ENCODE measurements at places on chromosomes 5 and 9.

DNA sequence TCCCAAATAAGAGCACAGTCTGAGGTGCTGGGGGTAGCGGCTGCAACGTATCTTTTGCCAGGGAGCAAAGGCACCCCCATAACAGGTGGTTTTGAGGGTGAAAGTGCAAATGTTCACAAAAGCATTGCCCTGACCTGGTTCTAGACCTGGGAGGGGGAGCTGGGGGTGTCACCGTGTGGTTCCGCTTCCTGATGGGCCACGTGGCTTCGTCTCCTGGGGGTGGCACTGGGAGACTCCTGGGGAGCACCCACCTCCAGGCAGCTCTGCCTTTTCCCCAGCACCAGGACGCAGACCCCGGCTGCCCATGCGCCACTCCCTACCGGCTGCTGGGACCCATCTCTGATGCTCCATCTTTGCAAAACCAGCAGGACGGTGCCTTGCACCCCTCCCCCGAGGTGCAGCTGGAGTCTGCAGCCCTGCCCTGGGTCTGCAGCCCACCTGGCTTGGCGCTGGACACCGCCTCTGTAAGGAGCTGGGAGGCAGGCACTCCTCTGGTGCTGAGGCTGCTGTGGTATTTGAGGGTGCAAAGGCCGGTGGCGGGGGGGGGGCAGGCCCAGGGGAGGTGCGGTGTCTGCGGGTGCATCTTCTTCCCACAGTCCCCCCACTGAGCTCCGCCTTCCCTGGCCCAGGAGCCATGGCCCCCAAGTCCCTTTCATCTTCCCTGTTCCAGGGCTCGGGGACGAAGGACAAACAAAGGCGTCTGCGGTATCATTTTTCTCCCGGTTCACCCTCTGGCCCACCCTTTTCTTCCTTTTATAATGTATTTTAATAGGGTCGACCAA lies 29.8 kb upstream of the RXRA start:
- DNase-seq = no peak

GRCh38 chr5:67085616-67086015 lies 111.0 kb downstream of the CD180 start:
- no peak for DNase-seq

DNA sequence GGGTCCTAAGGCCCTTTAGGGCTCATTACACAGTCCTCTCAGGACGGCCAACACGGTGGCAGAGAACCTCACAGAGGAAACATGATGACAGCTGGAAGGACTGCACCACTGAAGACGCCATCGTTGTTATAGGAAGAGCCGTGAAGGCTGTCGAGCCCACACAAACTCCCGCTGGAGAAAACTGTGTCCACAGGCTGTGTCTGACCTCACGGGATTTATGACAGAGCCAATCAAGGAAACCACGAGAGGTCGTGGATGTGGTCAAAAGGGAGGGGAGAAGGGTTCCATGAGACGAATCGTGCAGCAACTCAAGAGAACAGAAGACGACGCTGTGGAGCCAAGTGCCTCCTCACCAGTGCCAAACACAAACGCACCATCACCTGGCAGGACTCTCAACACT lies 12.2 kb downstream of the QSOX2 start:
- no peak for DNase-seq

- no peak for DNase-seq
Observed at GRCh38 chr9:107620236-107620635, 130.7 kb upstream of the KLF4 start.

GRCh38 chr5:77337686-77338085 lies 127.2 kb downstream of the PDE8B start:
- no peak for DNase-seq

GRCh38 chr9:27581826-27582225 lies 8.5 kb upstream of the C9orf72 start:
- DNase-seq = no peak

GRCh38 chr5:126965061-126965475 lies 65.3 kb downstream of the MARCHF3 start:
- DNase-seq = no peak

DNA sequence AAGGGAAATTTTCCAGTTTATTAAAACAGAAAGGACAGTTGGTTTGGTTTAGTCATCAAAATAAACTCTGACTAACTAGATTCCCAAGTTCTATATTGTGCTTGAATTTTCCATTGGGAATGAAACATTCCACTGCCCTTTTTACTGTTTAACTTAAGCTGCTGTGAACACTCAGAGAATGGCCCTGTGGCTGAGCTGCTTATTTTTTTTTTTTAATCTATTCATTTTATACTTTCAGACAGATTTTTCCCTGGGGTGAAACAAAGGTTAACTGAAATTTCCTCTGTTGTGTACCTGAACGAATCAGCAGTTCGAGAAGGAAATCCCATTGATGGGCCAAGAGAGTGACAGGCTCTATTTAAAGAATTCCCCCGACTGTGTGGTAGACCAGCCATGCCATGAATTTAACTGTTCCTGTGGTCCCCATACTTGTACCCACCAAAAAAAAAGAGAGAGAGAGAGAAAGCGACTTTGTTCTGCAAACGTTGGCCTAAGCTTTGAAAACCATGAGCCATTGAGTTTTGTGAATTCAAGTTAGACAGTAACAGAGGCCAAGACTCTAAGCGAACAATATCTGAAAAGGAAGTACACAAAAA lies 138.7 kb upstream of the GRHPR start:
- DNase-seq = no peak

DNA sequence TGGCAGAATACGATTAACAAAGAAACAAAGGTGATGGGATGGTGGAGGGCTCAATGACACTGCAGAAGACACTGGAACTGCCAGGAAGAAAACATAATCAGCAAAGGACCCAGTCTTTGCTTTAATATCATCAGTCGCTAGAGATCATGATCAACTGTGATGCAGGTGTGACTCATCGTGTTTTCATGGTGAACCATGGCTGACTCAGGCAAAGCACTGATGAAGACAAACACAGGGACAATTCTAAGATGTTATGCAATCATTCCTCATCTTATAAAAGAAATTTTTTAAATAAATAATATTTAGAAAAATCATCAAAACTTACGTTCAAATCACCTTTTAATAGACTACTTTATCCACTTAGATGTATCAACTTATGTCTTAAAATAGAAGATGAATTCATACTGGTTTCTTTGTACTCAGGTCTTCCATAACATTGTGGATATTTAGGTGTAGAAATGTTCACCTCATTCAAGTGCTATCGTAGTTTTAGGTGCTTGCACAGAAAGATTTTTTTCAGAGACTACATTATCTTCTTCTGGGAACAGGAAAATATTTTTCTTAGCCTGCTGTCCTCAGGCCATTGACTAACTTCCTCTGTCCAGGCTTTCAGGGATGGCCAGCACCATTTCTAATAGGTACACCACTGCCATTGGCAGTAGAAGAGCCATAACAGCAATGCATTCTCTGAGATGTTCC lies 673.4 kb upstream of the MEF2C start:
- DNase-seq = no peak

DNA sequence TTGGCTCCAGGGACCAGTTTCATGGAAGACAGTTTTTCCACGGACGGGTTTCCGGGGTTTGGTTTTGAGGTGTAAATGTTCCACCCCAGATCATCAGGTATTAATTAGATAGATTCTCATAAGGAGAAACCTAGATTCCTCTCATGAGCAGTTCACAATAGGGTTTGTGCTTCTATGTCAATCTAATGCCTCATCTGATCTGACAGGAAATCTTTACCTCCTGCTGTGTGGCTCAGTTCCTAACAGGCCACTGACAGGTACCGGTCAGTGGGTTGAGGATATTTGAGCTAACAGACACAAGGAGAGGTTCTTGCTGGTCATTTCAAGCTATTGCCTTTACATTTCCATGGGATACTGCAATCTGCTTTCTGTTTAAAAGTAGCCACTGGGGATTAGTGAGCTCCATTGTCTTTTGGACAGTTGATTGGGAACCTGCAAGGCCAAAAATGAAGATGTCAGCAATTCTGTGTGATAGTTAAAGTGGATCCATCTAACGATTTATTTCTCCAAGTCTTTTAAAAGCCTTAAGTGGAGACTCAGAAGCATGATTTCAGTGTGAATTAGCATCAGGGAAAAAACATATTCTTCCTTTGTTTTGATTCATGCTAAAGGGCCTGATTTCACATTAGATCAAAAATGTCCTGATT lies 38.6 kb downstream of the MRPS30 start:
- no peak for DNase-seq

DNA sequence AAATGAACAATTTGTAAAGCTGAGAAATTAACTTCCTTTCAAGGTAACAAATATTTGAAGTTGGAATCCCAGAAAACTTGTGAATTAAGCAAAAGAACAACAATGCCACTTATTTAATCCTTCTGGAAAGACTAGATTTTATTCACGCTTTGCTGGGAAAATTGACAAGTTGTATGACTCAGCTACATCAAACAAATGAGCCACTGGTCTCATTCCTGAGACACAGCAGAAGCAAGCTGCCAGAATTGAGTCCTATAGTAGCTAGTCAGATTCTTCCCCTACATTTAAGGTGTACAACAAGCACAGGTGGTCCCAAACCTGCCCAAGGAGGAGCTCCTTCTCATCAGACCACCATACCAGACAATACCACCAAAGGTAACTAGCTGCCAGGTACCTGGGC lies 280.7 kb downstream of the SPOCK1 start:
- no peak for DNase-seq

DNA sequence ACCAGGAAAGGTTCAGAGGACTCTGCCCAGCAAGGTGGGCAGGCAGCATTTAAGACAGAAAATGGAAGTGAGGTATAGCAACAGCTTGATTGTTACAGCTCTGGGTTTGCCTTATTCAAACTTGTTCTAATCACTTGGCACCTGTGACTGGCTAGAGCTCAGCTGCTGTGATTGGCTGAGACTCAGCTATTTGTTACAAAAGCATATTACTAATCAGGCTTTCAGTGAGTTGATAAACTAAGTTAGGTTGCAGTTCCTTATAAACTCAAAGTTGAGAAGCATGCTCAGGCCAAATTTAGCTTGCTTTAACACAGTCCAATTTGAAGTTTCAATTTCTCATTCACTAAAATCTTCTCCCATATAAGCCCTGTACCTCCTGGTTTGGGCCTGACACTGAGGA lies 56.3 kb downstream of the GDA start:
- DNase-seq = no peak

- no peak for DNase-seq
Observed at GRCh38 chr9:7369384-7369821, 430.2 kb downstream of the DMAC1 start.

DNA sequence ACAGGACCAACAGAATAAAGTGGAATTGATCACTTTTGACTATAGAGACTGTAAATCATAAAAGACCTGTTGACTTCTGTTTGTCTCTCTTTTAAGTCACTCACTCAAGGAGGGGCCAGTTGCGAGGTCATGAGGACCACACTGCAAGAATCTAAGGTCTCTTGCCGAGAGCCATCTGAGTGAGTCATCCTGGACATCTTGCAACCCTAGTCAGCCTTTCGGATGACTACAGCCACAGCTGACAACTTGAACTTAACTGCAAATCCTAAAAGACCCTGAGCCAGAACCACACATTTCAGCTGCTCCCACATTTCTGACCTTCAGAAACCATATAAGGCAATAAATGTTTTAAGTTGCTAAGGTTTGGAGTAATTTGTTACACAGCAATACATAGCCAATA lies 129.7 kb upstream of the RAD23B start:
- DNase-seq = no peak

- no peak for DNase-seq
Observed at GRCh38 chr9:135079018-135079417, 8.4 kb upstream of the OLFM1 start.

- DNase-seq = no peak
Observed at GRCh38 chr9:74379718-74380117, 117.4 kb upstream of the RORB start.

- DNase-seq = no peak
Observed at GRCh38 chr5:115894342-115894741, 52.6 kb downstream of the AP3S1 start.

GRCh38 chr5:173642895-173643481 lies 26.5 kb upstream of the BOD1 start:
- no peak for DNase-seq

DNA sequence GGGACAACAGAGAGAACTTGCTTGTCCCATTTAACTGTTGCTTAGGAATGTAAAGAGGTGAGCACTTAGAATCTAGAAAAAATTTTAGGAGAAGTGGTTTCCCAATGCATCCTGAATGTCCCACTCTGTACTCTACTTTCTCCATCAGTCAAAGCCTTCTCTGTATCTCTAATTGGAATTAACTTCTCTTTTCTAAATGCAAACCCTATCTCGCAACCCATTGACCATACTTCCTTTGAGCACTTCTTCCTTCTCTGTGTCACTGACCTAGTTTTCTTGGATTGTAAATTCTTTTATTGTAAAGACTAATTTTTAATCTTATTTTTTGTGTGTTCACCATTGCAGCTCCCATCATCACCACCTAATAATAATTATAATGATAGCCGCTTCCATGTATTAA lies 33.3 kb downstream of the ADRB2 start:
- DNase-seq = no peak

- DNase-seq = no peak
Observed at GRCh38 chr9:127588740-127589506, 23.2 kb upstream of the STXBP1 start.

GRCh38 chr9:105046907-105047741 lies 119.2 kb upstream of the ABCA1 start:
- no peak for DNase-seq

DNA sequence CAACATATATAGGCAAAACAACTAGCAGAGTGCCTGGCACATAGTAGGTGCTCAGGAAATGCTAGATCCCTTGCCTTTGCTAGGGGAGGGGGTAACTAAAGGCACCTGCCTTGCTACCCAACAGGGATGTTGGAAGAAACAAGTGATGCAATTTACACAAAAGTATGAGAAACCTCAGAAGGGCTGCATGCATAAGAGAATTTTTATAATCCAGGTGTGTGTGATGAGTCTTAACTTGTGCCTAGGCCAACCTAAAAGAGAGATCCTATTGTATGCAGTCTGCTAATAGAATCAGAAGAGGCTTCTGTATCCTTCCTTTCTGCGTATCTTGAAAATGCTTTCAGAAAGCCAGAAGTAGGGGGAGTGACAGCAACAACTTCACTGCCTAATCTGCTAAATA lies 135.9 kb downstream of the SLIT3 start:
- DNase-seq = no peak

- no peak for DNase-seq
Observed at GRCh38 chr9:17863924-17864323, 285.1 kb downstream of the SH3GL2 start.

DNA sequence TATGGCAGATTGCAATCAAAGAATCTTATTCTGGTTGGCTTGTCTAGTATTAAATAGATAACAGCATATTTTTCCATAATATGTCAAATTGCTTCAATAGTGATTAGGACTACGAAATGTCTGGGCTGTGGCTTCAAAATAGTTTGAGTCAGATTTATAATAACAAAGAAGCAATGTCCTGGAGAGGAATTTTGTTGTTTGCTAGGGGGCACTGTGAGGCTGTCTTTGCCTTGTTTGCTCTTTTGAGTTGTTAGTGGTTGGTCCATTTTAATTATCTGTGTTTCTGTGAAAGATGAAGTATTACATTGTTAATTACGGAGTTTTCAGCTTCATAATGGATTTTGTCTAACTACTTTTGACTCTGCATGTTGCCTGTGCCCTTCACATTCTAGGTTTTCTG lies 713.6 kb downstream of the TLE4 start:
- no peak for DNase-seq

DNA sequence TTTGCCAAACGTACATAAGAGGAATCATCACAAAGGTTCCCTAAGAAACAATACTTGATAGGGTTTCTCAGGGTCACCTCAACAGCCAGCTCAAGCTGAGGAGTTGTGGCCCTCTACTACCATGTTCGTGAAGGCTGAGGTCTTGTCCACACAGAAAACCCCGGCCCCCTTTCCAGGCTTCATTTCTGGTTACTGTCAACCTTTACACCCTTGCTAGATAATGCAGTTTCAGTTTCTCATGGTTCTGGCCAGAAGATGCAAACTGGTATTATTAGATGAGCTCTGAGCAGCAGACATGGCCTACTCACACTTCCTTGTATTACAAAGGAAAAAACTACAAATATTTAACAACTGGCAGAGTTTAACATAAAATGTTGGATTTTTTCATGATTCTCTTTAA lies 22.8 kb upstream of the KCNN2 start:
- no peak for DNase-seq

All from nucleus accumbens (tissue), 56 donors.